ENCODE measurements at places on chromosomes 13 and 19.

GRCh38 chr13:89497658-89498057 lies 1826.5 kb downstream of the SLITRK5 start:
- DNase-seq = no peak

GRCh38 chr19:35195830-35196229 lies 32.7 kb downstream of the FAM187B start:
- no peak for DNase-seq

GRCh38 chr13:35630551-35631275 lies 154.2 kb upstream of the MAB21L1 start:
- no peak for DNase-seq

DNA sequence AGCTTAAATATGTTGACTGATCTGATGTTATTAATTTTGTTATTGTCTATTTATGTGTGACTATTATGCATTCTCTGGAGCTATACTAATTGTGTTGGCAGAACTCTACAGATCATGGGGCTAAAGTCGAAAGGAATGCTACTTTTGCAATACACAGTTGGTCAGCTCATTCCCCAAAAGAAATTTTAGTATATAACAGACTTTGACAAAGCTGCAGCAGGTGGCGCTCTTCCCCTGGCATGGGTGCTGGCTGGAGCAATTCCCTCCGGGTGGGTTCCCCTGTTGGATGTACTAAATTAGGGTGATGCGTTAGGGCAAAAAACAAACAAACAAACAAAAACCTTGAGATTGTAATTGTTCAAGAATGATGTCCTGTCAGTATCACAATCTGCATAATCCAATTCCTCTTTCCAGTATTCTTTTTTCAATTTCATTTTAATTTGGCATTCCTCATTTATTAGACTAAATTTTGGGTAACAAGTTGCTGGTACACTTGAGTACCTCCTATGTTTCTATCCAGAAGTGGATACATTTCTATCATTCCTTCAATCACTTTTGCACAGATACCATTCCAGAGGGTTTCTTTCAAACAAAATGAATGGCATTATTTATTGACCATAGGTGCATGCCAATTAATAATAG lies 322.8 kb upstream of the EDNRB start:
- DNase-seq = no peak

- DNase-seq = no peak
Measured at GRCh38 chr13:20940083-20940482, 37.5 kb upstream of the XPO4 start.

DNA sequence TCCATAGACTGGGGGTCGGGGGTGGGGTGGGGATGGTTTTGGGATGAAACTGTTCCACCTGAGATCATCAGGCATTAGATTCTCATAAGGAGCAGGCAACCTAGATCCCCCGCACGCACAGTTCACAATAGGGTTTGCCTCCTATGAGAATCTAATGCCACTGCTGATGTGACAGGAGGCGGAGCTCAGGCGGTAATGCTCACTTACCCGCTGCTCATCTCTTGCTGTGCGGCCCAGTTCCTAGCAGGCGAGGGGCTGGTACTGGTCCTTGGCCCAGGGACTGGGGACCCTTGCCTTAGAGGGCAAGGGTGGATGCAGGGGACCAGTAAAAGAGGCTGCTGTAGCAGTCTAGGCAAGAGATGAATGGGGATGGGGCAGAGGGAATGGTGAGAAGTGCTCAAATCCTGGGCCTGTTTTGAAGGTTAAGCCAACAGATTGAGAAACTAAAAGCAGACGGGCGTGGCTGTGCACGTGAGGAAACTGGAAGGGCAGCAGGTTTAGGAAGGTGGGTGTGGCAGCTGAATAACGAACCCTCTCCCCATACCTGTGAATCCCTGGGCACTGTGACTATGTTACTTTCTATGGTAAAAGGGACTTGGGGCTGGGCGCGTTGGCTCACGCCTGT lies 1.5 kb upstream of the ERICH4 start:
- DNase-seq = no peak

- no peak for DNase-seq
Measured at GRCh38 chr13:44920013-44920412, 69.3 kb downstream of the NUFIP1 start.

- DNase-seq = no peak
Measured at GRCh38 chr19:12544401-12544876, 6.8 kb downstream of the ZNF564 start.

- no peak for DNase-seq
Measured at GRCh38 chr19:45069056-45069455, 7.2 kb downstream of the ZNF296 start.

DNA sequence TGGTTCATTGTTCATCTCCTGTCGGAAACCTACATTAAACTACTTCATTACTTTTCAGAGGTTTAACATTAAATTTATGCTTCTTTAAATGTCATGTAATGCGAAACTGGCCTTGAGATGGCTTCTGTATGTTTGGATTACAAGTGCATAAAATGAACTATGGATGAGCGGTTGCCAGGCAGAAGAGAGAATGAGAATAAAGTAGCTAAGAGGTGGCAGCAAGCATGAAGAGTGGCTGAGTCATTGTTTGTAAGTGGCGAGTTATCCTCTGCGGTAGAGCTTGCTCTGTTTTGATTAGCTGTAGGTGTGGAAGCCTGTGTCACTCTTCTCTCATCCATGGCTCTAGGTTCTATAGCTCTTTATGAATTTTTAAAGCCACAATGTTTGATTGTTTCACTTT lies 1139.6 kb upstream of the PCDH9 start:
- no peak for DNase-seq

- no peak for DNase-seq
Measured at GRCh38 chr19:1979642-1980041, 35.9 kb downstream of the BTBD2 start.

GRCh38 chr19:49884760-49885159 lies 7.3 kb downstream of the TBC1D17 start:
- DNase-seq = no peak

DNA sequence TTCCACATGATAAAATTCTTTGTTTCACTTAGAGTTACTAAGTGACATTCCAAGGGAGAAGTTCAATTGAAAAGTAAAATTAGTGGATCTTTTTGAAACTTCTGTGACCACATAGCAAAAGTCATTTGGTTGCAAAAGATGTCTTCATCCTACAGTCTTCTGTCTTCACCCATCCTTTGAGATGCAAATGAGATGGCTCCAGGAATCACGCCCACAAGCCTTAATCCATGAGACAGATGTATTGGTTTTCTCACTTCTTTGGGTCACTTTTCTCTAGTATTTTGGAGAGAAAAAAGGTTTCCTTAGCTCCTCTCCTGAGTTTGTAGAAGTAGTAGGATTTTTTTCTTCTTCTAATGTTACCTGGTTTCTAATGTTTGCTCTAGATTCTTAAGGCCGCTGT lies 259.5 kb upstream of the SLC10A2 start:
- DNase-seq = no peak

- no peak for DNase-seq
Measured at GRCh38 chr13:49532593-49532992, 36.8 kb downstream of the PHF11 start.

GRCh38 chr19:998064-998463 lies 2.2 kb upstream of the GRIN3B start:
- DNase-seq = no peak

DNA sequence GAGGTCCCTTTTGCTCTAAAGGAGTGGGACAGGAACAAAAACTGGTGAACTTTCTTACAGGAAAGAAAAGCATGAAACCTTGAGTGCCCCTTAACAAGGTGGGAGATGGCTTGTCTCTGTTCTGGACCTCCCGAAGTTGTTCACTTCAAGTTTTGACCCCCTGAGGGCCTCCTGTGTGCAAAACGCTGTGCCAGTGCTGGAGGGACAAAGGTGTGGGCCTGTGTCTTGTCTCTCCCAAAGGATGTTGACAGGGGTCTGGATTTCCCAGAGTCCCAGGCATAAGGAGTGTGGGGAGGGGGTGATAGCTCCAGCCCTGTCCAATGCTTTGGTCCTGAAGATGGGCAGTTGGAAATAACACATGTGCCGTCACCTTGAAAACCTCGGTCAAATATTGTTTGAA lies 6.5 kb downstream of the ZNF536 start:
- DNase-seq = no peak

DNA sequence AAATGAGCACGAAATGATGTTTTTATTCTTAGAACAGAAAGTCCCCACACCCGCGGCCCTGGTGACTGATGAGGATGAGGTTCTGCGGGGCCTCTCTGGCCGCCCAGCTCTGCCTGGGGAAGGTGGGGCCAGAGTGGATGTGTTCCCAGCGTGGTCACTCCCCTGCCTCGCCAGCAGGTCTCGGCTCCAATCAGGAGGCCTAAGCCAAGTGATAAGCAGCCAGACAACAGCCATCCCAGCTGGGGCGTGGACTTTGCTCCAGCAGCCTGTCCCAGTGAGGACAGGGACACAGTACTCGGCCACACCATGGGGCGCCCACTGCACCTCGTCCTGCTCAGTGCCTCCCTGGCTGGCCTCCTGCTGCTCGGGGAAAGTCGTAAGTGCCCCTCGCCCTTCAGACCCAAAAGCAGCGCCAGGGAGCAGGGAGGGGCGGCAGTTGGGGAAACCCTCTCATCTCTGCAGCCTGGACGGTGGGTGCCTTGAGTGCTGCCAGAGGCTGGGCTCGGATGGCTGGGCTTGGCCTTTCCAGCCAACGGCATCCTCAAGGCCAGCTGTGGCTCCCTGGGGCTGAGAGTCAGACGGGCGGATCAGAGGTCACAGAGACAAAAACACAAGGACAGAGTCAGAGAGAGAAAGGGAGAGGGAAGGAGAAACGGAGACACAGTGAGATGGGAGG lies at the start of gene F10:
F10 (plus strand) TSS at position 250 of the 676 bp plus-strand sequence; CDS start at position 307, 57 bp downstream.
- no peak for DNase-seq

DNA sequence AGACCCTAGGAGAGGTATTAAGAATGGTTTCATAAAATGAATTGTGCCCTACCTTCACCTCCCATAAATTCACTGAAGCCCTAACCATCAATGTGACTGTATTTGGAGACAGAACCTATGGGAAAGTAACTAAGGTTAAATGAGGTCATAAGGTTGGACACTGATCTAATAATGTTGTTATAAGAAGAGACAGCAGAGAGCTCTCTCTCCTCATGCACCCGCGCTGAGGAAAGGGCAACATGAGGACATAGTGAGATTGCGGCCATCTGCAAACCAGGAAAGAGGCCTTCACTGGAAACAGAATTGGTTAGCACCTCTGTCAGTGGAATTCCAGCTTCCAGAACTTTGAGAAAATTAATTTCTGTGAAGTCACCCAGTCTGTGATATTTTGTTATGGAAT lies 1396.1 kb upstream of the MIR17HG start:
- no peak for DNase-seq

DNA sequence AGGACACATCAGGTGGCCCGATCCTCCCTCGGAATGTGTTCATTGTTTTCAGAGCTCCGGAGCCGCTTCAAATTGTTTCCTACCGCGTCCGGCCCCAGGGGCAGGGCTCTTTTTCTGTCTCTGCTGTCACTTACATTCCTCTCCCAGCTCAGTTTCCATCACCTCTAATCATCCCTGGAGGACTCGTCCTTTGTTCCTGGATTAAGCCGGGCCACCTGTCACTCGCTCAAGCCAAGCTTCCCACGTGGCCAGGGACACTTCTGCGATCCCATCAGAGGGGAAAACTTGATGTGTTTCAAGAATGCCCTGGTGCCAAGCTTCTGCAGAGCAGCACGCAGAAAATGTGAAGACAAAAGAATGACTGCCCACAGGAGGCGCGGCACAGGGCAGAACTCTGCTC lies 13.5 kb downstream of the IL17D start:
- DNase-seq = no peak

- DNase-seq = no peak
Measured at GRCh38 chr19:8455018-8455417, 10.2 kb downstream of the HNRNPM start.

DNA sequence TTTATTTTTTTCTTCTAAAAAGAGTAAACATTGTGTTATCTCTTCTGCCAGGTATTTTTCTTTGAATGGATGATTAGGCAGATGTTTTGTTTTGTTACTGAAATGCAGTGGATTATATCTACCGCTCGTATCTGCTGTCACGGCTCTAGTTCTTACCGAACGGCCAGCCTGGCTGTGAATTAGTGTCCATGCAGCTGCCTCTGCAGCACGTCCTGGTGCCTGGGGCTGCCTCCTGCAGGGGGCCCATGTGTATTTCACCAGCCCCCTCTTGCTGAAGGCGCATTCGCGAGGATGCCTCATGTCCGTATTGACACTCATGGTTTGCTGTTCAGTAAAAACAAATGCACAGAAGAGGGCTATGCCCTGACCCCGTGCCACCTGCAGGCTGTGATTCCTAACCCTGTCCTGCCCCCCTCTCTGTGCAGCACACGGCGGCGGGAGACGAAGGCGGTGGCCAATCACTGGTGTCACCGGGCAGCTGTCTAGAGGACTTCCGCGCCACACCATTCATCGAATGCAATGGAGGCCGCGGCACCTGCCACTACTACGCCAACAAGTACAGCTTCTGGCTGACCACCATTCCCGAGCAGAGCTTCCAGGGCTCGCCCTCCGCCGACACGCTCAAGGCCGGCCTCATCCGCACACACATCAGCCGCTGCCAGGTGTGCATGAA lies 49.9 kb downstream of the RAB20 start:
- no peak for DNase-seq

DNA sequence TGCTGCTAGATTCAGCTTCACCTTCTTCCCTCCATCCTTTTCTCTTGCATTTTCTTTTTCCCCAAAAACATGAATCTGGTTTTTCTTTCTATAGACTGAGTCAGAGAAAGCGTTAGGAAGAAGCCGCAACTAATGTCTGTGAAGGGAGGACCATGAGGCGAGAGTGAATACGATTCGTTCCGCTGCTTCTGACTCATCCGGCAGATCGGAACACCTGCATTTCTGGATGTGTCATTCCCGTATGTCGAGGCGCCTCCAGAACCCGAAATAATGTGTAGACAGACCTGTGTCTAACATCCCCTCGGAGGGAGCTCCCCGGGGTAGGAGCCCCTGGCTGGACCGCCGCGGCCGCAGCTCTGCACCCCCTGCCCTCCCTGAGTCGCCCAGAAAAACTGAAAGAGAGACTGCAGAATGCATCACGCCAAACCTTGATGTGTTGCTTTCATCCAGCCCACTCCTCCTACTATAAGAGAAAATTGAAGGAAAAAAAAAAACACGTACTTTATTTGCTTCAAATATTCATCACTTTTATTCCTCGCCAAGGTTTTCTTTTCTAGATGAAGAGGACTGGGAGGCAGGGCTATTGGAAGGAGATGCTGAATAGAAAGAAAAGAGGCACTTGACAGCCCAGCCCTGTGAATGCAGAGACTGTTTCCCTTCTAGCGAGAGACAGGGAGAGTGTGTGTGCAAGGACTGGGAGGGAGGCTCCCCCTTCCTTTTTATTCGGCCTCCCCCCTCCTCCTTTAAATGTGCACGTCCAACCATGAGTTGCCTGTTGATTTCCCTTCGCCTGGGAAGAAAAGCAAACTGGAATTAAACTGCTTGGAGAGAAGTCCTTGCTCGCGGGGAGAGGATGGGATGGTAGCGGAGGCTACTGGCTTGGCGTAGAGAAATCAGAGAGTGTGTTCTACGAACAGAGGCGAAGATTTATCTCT lies 616 bp upstream of the PCDH17 start:
- peak; percentile 0 for DNase-seq

GRCh38 chr13:75055296-75055695 lies 426.7 kb downstream of the TBC1D4 start:
- no peak for DNase-seq

GRCh38 chr13:63288576-63288975 lies 1872.9 kb upstream of the PCDH20 start:
- DNase-seq = no peak

GRCh38 chr13:21078501-21078900 lies 17.1 kb upstream of the LATS2 start:
- no peak for DNase-seq

Data from stimulated activated CD4-positive, alpha-beta T cell treated with anti-CD3 and anti-CD28 coated beads, Interleukin-2, amount 100 ng/mL, for 48 hours (primary cell).